ENCODE measurements at places on chromosomes 2 and 18. TPM values are rescaled to one million over a fixed set of nuclear protein-coding genes. Genes with fewer than 3 reads are reported as not detected.

GRCh38 chr18:55879331-55879730, 291.3 kb upstream of the TCF4 start:
- no peak for DNase-seq

DNA sequence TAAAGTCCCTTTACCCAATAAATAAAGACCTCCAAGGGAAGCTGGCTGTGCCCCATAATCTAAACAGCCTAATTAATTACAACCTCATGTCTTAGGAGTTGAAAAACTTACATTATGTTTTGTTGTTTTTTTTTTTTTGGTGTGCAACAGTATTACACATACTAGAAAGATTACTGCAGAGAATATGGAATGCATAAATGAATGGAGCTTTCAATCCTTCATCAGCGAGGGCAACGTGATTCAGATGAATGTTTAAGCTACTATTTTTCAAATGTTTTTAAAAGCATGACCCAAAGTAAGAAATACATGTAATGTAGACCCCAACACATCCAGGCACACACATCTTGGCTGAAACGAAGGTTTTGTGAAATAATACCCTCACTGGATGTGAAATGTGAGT, 167.1 kb upstream of the FN1 start:
- no peak for DNase-seq

The FHOD3 gene
- 23.4 TPM for total RNA-seq

DNA sequence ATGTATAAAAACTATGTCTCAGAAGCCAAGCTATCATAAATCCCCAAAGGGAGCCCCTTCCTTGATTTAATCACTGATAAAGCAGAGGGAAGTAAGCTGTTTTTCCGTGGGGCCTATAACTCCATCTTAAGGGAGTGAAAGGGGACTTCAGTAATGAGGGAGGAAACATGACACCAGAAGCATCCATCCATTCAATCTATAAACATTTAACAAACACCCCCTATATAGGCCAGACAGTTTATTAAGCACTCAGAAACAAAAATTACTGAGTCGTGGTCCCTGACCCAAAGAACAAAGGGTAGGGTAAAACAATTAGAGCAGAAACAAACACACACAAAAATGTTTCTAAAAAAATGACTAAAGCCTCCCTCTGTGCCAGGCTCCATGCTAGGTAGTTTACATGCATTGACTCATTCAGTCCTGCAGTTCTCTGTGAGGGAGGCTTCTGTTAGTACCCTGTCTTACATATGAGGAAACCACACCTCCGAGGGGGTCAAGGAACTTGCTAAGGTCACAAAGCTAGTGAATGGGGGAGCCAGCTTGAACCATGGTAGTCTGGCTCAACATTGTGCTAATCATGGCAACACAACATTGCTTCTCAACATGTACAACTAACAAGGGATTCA, 472.1 kb downstream of the CDH2 start:
- no peak for DNase-seq

The RTTN gene
- 36.4 TPM for total RNA-seq

- DNase-seq = no peak
Measured at GRCh38 chr2:44371445-44371844, 9.7 kb downstream of the CAMKMT start.

GRCh38 chr2:161158882-161159281, 1.3 kb upstream of the TANK start:
- no peak for DNase-seq

The CD207 gene
- total RNA-seq = not detected

DNA sequence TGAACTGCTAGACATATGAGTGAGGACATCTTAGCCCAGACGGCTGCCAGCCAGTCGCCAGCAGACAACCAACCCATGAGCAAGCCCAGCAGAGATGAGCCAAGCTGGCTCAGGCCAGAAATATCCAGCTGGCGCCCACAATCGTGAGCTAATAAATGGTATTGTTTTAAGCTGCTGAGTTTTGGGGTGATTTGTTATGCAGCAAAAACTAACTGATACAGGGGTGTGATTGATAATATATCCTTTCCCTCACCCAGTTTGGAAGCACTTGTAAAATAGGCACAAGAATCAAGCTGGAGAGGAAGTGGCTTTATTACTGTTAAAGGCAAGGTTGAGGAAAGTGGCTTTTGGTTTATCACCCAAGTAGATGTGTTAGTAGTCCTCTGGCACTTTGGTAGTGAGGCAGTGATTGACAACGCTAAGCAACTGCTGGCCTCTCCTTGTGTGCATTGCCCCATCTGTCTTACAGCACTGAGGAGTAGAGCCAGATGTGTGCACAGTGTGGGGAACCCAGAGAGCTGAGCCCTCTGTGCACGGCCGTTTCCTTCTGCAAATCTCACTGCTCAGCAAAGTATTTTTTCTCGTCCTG, 110.1 kb downstream of the MYO1B start:
- no peak for DNase-seq

GRCh38 chr2:168767258-168767657, 35.2 kb upstream of the NOSTRIN start:
- DNase-seq = no peak
